Stimulated activated CD4-positive, alpha-beta T cell treated with anti-CD3 and anti-CD28 coated beads, Interleukin-1b, Interleukin-23, amount 100 ng/mL, for 24 hours (primary cell): ENCODE measurements at places on chromosomes 1 and 21.

GRCh38 chr1:209835782-209836298 lies 8.1 kb downstream of the UTP25 start:
- no peak for DNase-seq

DNA sequence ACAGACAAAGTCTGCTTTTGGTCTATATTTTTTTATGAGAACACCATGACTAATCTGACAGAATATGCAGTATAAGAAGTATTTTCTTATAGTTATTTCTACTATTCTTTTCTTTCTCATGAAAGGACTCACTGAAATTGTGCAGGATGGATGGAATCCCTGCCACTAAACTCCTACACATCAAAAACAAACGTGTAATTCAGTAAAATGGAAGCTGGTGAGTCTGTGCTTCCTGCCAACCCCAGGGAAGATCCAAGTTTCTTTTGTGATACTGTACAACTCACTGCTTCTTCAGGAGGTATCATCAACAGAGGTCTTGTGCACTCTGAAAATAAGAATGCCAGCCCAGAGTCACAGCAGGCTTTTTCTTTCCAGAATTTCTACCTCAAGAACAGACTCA lies 241.2 kb downstream of the MRPL39 start:
- DNase-seq, result no peak

GRCh38 chr1:106278716-106279115 lies 777.8 kb upstream of the PRMT6 start:
- no peak for DNase-seq

GRCh38 chr1:230712470-230712942 lies 1.4 kb downstream of the AGT start:
- DNase-seq, result no peak

- DNase-seq, result no peak
These were observed 58.7 kb downstream of the NRDC start for GRCh38 chr1:51819810-51820209.

DNA sequence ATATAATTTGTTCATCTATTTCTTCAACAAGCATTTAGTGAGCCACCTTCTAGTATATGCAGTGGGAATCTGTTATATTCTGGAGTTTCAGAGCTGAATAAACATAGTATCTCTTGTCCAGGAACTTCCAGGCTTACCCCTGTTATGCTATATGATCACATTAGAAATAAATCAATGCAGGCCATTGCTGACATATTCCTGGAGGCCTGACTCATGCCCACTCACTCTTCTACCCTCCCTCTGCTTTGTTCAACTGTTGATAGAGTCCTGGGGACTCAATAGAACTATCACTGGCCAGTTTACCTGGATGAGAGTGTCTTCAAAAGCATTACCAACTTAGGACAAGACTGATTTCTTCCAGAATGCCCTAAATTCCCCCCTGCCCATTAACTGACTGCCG lies 29.3 kb upstream of the SRSF10 start:
- no peak for DNase-seq

DNA sequence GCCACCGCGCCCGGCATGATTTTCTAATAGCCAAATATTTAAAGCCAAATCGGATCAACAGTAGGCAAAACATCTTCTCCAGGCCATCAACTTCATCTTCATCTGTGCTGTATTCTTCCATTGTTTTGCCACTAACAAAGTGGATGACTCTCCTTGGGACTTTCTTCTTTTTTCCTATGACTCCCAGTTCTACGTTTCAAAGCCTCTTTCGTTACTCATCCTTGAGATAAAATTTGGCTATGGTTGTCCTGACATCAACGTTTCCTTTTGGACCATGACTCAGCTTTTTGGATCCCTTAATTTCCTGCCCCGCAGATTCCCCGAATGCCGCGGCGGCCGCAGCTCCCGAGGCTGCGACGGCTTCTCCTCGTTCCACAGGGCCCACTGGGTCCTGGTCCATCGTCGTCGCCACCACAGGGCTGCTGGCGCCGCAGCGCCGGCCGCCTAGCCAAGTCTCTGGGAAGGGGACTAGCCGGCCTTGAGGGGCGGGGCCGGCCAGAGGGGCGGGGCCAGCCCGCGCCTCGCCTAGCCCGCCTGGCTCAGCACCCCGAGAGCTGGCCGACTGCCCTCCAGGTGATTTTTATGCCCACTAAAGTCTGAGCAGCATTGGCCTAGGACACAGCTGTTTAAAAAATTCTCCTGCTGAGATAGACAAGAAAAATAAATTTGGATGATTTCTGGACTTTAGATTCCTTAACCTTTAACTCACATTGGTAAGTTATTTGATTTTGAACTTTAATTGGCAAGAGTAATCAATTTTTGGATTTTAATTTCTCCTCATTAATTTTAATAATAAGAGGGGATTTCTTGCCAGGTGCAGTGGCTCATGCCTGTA lies 93.9 kb downstream of the ADCY10 start:
- DNase-seq, result no peak
